H9 (cell line): ENCODE measurements at places on chromosomes 4 and X. TPM values are rescaled to one million over a fixed set of nuclear protein-coding genes. Genes with fewer than 3 reads are reported as not detected.

GASK1B gene
- total RNA-seq: not detected in 2 replicates

SPANXD gene
- not detected in 2 replicates for total RNA-seq

CXCL3 gene
- total RNA-seq: 3.7 and 4.4 TPM in 2 replicates

SLIT2 gene
- 1.3 and 1.5 TPM in 2 replicates for total RNA-seq

TRAM1L1 gene
- total RNA-seq: 0.79 TPM in 2 replicates

DNA sequence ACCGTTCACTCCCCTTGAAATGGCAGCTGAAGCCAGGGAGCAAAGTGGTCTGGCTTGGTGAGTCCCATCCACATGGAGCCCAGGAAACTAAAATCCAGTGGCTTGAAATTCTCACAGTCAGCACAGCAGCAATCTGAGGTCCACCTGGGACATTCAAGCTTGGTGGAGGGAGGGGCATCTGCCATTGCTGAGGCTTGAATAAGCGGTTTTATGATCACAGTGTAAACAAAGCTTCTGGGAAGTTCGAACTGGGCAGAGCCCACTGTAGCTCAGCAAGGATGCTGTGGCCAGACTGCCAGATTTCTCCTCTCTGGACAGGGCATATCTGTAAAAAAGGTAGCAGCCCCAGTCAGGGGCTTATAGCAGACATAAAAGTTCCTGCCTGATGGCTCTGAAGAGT is 15.5 kb upstream of the FAAH2 start:
- no peak overlapping the region for H3K4me3 ChIP-seq
- H3K27ac ChIP-seq: no peak overlapping the region
- no peak for DNase-seq
- no peaks in the 10 kb centered on the region for H3K4me1 ChIP-seq
- no peaks in the 10 kb centered on the region for H3K27me3 ChIP-seq
- peaks cover 15% of the 10 kb centered on the region; the same call in 1 of the 2 replicates for H3K36me3 ChIP-seq
